Activated T-helper 1 cell treated with anti-CD3 and anti-CD28 coated beads, Interleukin-12 subunit alpha, Interleukin-12 subunit beta, Interleukin-2, Interleukin-4 antibody, amounts not matched to agents 30 ng/mL and 10 ng/mL and 1 ng/mL, durations not matched to agents 14 hours and 24 hours and 36 hours (primary cell): ENCODE measurements at places on chromosomes 16 and 17.

- DNase-seq: no peak
Measured at GRCh38 chr17:31089471-31089870, 5.3 kb upstream of the NF1 start.

DNA sequence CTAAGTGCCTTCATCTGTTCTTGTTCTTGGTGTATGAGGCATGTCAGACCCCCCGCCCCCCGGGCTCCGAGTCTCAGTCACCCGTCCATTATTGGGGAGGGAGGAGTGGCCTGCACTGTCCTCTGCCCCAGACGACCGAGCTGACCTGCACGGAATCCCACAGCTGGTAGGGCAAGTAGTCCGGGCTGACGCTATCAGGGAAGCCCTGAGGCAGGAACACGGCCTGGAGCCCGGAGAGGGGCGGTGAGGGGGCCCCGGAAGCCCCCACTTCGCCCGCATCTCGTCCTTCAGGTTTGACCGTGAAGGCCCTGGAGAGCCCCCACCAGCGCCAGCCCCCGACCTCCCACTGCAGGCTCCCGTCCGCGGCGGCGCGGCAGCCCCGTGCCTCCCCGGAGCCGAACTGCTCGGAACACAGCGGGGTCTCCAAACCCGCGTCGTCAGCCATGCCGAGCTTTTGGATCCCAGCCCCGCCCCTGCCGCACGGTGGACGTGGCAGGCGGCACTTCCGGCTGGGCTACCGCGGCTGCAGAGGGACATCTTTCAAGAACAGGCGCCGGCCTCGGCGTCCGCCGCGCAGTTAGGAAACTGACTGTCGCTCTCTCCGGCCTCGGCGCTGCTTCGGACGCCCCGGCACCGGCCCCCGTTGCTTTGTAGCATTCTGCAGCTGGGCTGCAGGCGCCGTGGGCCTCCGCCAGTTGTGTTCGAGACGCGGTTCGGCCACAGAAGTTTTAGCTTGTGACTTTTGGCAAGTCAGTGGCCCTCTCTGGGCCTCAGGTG is at the start of gene RUSF1:
TSS of gene RUSF1 (minus strand) at position 463 of the 777 bp plus-strand sequence. CDS start at position 445, 18 bp downstream.
- DNase-seq: peak; percentile 81

DNA sequence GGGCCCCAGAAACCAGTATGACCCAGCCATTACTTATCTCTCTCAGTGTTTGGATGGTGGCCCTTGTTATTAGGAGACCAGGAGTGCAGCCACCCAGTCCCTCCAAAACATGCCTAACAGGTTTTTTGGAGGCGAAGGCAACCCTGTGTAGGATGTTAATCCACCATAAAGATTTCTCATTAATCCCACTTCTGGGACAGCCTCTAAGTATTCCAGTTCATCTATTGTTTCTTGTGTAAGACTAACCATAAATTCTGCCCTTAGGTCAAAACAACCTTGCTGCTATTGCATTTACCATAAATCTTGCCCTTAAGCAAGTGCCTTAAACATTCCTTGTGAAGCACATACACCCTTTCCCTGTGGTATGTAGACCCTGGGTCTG is 21.5 kb upstream of the OR1F1 start:
- no peak for DNase-seq

GRCh38 chr16:82175627-82176026 is 5.6 kb upstream of the MPHOSPH6 start:
- DNase-seq: no peak

- peak; percentile 71 for DNase-seq
Measured at GRCh38 chr16:85902366-85903155, 3.6 kb downstream of the IRF8 start.

DNA sequence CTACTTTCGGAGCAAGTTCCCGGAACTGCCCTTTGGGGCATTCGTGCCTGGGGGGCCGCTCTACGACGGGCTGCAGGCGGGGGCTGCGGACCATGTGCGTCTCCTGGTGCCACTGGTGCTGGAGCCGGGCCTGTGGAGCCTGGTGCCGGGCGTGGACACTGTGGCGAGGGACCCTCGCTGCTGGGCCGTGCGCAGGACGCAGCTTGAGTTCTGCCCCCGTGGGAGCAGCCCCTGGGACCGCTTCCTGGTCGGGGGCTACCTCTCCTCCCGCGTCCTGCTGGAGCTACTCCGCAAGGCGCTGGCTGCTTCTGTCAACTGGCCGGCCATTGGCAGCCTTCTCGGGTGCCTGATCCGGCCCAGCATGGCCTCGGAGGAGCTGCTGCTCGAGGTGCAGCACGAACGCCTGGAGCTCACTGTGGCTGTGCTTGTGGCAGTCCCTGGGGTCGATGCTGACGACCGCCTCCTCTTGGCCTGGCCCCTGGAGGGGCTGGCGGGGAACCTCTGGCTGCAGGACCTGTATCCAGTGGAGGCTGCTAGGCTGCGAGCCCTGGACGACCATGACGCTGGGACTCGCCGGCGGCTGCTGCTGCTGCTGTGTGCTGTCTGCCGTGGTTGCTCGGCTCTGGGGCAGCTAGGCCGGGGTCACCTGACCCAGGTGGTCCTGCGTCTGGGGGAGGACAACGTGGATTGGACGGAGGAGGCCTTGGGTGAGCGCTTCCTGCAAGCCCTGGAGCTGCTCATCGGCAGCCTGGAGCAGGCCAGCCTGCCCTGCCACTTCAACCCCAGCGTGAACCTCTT is 3.6 kb downstream of the MIEF2 start:
- no peak for DNase-seq

- DNase-seq: peak; percentile 43
Measured at GRCh38 chr17:31008374-31009041, 37.7 kb downstream of the RNF135 start.

GRCh38 chr16:8849411-8850011 is 19.3 kb downstream of the CARHSP1 start:
- no peak for DNase-seq

- no peak for DNase-seq
Measured at GRCh38 chr17:36695082-36695481, 93.7 kb downstream of the MRM1 start.

DNA sequence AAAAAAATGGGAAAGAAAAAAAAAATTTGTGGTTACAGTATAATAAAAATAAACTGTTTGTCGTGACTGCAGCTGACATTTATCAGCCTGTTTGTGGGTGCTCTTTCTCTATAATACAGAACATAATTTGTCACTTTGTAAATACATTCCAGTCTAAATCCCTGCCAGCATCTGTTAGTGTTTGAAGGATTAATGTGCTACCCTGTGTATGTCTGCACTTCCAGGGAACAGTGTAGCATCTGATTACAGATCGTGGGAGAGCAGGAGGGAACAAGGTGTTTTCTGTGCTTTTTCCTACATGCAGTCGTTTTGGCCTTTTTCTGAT is 265.1 kb downstream of the WWOX start:
- no peak for DNase-seq

DNA sequence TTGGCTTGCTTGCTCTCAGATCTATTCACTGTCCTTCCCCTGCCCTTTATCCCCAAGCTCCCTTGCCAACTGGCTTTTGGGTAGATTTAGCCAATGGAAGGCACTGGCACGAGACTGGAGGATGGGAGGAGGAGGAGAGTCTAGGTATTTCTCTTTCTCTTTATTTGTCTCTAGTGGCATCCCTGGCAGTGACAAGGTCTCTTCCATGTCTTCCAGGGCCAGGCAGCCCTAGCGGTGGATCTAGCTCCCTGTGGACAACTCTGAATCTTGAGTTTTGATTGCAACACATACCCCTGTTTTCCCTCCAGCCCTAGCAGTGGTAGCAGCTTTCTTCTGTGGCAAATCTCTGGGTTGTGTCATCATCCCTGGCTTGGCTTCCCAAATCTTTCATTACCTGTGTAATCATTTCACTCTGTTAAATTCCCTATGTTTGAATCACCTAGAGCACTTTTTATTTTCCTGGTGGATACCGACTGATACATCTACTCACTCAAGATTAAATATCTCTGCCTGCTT is 171.1 kb upstream of the IRX6 start:
- DNase-seq: no peak

- DNase-seq: no peak
Measured at GRCh38 chr16:3751878-3752277, 34.6 kb upstream of the TRAP1 start.

GRCh38 chr17:3639981-3640596 is 3.5 kb downstream of the CTNS start:
- no peak for DNase-seq

GRCh38 chr17:16877099-16877498 is 94.8 kb downstream of the TNFRSF13B start:
- DNase-seq: no peak

GRCh38 chr16:81357711-81358260 is 43.0 kb downstream of the GAN start:
- no peak for DNase-seq

- no peak for DNase-seq
Measured at GRCh38 chr17:2964028-2964356, 99.4 kb downstream of the OR1D5 start.

DNA sequence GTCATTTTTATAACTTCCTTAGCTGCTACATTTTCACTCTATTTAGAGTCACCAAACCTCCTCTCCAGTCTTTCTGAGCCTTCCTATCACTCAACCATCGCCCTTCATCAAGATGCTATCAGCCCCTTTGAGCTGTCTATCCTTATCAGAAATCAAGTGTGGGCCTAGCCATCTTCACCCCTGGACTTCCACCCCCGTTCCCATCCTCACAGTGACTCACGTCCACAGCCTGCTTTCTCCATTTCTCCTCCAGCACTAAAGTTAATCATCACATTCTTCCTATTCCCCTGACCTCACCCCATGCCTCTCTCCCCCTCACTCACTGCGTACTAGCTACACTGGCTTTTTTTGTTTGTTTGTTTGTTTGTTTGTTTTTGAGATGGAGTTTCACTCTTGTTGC is 2.4 kb upstream of the TEKT3 start:
- no peak for DNase-seq

DNA sequence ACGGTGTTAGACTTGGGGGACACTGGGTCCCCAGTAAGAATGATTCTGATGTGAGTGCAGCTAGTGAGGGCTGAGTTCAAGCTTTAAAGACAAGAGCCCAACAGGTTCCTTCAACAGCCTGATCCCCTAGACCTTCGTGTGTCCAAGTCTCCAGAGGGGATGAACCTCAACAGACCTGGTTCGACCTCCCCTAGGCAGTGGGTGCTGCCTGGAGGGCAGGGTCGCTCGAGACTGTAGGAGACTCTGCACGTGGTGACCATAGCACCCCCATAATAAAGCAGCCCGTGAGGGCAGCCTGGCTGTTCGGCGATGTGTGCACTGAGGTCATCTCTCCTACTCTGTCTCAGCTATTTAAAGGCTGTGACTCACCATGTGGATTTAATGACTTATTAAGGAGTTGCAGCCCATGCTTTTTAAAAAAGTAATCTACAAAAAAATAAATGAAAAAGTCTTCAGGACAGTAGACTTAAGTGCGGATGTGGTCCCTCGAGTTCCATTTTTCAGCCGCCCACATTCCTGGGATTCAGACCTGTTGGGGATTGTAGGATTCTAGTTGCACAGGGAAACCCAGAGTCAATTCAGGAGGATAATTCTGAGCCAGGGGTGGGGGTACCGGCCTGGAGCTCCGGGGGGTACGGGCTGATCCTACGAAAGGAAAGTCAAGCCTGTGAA is 23.4 kb upstream of the METRNL start:
- DNase-seq: no peak

- DNase-seq: no peak
Measured at GRCh38 chr16:914440-914839, 56.3 kb downstream of the LMF1 start.

- no peak for DNase-seq
Measured at GRCh38 chr16:12853972-12854371, 47.4 kb upstream of the SHISA9 start.

GRCh38 chr17:2025622-2026309 is 632 bp upstream of the RTN4RL1 start:
- DNase-seq: no peak

DNA sequence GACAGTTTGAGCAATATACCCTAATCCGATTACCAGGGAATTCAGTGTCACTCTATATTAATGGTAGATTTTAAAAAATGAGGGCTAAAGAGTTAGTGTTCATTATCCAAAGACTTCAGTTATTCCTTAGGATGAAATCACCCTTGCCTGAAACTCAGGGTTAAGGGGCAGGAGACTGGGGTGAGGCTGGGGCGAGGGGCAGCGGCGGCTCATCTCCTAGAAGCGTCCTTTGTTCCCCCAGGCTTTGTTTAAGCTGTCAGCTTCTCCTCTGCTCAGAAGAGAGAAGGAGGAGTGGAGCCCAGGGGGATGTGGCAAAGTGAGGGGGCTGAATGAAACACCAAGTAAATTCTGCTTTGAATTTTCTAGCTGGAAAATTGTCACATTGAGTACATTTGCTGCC is 117.7 kb upstream of the ELAC2 start:
- DNase-seq: no peak
